Suppressor macrophage treated with lipopolysaccharide for 1 hour (primary cell): ENCODE measurements at places on chromosomes 16 and 17.
A peak's percentile ranks its signal among the peaks of the same experiment; 100 is the strongest.

DNA sequence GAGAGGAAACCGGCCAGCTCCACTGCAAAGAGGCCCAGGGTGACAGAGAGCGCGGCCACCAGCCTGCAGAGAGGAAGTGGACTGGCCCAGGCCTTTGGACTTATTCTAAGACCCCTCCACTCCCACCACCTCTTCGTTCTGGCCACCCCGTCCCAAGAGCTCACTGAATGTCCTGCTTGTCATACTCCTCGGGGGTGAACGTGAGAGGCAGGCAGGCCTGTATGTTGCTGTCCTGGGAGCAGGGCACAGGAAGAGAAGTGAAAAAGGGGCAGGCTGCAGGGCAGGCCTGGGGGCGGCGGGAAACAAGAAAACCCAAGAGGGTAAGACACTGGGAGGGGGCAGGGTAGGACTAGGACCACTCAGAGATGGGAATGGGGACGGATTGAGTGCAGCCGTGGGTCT is 384 bp downstream of the TMEM107 start:
- peak; percentile 56 for DNase-seq

- DNase-seq, result no peak
Measured at GRCh38 chr17:42868338-42868737, 17.3 kb downstream of the AOC3 start.

DNA sequence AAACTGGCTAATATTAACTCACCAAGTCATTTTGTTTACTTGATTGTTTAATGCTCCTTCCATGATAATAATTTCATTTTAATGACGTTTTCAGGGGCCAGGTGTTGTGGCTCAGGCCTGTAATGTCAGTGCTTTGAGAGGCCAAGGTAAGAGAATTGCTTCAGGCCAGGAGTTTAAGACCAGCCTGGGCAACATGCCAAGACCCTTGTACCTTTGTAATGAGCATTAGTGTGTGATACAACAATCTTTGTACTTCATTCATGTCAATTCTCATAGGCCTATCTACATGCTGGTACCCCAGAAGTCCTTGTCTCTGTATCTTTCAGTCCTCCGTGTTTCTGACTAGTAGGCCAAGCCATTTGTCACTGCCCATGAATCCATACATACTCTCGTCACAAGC is 296.9 kb downstream of the ZFHX3 start:
- DNase-seq, result no peak

DNA sequence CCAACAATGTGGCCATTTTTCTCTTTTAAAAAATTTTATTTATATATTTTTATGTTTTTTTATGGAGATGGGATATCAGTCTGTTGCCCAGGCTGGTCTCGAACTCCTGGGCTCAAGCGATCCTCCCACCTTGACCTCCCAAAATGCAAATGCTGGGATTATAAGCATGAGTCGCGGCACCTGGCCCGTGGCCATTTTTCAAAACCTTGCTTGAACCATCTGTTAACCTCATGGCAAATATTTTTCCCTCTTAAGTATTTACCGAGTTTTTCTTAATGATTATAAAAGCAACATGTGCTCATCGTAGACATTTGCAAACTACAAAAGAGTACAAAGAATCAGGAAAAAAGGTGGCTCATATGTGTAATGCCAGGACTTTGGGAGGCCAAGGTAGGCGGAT is 127.6 kb downstream of the ABCC6 start:
- no peak for DNase-seq

- no peak for DNase-seq
Measured at GRCh38 chr16:87288753-87289362, 28.3 kb downstream of the C16orf95 start.
